ENCODE measurements at places on chromosomes 5 and 9.

DNA sequence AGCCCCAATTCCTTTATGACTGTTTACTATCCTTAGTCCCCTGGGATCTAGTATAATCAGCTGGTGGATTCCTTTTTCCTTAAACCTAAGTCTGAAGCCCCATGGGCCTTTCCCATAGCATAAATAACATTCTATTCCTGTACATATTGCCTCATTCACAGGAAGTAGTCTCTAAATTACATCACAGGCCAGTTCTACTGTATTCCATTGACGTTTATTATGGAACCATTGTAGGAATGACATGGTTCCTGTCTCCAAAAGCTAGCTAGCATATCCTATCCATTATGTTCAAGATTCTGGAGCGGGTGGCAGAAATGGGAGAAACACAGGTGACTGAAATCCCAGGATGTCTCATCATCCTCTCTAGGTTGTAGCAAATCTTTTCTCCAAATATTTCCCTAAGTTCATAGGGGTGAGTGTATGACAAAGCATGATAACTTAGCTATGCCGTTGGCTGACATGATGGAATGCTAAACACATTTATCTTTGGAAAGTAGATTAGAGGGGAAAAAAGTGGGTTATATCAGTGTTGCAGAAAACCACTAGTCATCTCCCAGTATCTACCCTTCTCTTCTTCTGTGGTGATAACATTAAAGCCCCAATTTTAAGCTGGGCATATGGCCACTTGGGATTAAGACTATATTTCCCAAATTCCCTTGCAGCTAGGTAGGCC, 140.1 kb downstream of the FGF1 start:
- no peak for DNase-seq

GRCh38 chr5:178301641-178302040, 69.0 kb upstream of the PHYKPL start:
- no peak for DNase-seq

DNA sequence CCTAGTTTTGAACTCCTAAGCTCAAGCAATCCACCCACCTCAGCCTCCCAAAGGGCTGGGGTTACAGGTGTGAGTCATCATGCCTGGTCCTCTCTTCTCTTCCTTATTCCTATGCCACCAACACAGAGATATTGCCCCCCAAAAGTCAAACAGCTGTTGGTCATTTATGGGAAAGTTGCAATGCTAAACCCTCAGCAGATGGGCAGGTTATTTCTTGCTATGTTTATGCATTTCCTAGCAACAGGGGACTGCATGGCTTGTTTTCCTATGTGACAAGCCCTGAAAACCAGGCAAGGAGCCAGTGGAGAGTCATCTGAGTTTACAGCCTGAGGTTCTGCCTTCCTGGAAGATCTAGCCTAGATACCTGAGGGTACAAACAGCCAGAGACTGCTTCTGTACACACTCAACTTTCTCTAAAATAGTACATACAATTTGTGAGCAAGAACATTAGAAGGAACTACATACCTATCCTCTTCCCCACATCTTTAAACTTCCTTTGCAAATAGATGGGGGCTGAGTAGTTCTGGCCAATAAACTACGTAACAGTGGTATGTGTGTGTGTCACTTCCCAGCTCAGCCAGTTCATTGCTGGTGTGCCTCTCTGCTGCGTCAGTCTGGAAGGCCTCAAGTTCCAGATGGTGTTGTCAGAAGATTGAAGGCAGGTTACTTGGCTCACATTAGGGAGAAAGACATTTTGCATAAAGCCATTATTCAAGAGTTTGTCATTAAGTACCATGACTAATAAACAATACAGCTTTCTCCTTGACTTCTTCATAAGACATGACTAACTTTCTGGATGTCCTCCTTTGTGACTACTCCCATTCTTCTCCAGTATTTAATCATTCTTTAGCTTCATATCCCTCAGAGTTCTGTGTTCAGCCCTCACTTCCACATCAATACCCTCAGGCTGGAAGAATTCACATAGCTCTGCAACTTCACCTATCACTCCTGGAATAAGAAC, 65.3 kb downstream of the CSNK1A1 start:
- DNase-seq = no peak

GRCh38 chr5:115309751-115310370, 13.4 kb upstream of the CCDC112 start:
- DNase-seq = no peak

- no peak for DNase-seq
Observed at GRCh38 chr9:136499071-136499934, 16.5 kb upstream of the SEC16A start.

- DNase-seq = no peak
Observed at GRCh38 chr9:77871483-77871882, 160.1 kb downstream of the GNAQ start.

DNA sequence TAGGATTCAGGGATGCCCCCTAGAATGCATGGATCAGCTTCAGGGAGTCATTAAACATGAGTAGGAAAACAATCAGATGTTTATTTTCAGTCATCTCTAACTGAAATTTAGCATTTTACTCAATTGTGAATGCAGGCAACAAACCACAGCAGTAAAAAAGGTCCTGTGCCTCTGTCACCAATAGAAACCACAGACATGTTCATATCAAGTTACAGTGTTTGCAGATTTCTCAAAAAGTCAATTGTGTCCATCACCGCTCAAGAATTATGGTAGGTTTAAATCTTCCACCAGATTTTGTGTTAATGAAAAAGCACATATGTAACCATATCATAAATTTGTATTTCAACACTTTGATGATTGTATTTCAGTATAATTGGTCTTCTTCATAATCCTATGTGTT, 68.4 kb upstream of the SLC1A1 start:
- DNase-seq = no peak

DNA sequence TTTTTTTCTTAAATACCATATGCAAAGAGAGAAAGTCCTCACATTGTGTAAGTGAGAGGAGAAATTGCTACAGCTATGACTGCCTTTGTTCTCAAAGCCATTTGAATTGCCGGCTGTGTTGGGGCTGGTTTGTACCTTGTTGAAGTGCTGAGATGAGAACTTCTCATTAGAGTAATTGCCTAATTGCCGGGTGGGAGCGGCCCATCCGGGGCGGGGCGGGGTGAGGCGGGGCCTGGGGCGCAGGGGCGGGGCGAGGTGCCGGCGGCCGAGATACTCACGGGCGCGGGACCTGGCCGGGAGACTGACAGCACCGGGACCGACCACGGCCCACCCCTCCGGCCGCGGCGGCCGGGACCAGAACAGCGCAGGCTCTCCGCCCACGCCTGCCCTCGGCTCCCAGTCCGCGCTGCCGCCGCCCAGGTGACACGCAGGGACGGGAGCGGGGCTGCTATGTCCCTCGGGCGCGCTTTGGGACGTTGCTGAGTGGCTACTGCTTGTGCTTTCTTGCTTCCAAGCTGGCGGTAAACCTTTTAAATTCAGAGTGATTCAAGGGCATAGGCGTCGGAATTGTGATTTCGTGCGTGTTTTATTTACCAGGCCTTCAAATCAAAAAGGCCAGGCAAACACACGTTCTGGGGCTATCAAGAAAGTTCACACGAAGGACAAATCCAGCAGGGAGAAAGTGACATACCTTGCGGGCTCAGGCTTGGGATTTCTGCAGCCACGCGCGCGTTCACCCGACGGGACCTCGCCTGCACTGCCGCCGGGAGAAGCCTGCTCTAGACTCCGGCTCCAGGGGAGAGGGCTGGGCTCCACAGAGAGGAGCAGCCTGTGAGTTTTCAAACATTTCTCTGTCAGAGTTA, 269.1 kb downstream of the FANCC start:
- DNase-seq = peak; percentile 47

- DNase-seq = no peak
Observed at GRCh38 chr5:14025569-14026286, 81.2 kb upstream of the DNAH5 start.

GRCh38 chr9:113431191-113431590, 20.6 kb downstream of the C9orf43 start:
- DNase-seq = no peak

DNA sequence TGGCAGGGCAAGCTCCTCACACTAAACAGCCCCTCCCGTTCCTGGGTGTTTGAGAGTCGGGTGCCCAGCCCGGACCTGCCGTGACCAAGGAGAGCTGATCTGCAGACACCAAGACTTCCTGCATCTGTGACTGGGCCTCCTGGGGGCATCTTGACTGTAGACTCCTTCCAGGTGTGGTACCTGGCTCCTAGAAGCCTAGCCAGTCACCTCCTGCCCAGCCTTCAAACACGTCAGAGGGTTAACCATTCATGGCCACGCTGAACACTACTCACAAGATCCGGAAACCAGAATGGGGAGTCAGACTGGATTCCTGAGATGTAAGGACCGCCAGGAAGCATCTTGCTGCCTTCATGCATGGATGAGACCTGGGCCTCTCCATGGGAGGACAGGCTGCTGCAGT, 3.7 kb upstream of the LCN2 start:
- no peak for DNase-seq

All from CD4-positive, alpha-beta T cell treated with Interleukin-4 for 1 hour (primary cell).